Stimulated activated CD8-positive, alpha-beta memory T cell treated with anti-CD3 and anti-CD28 coated beads, Interleukin-15, amount 100 ng/mL, for 24 hours (primary cell): ENCODE measurements at places on chromosomes 7 and 10.

DNA sequence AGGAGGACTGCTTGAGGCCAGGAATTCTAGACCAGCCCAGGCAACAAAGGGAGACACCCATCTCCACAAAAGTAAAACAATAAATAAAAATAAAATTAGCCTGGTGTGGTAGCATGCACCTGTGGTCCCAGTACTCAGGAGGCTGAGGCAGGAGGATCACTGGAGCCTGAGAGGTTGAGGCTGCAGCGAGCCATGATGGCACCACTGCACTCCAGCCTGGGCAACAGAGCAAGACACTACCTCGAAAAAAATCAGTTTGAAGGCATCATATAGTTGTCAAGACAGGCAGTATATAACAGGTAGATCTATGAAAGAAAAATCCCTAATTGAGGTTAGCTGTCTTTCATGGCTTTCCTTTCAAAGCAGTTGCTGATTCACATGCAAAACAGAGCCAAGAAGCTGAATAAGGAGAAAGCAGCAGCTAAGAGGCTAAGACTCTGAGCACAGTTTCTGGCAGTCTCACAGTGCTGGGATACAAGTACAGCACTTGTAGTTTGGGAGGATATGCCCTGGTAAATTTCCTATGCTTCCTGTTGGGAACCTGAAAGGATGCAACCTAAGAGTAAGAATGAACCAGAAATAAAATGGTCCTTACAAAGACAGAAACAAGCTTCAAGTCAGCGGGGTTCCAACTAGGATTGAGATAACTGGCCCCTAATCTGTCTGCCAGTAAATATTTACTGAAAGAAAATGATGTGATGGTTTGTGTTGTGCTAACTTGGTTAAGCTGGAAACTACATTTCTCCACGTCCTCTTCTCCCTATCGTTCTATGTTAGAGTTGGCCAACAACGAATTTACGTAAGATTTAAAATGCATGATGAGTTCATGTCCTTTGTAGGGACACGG, 368.5 kb upstream of the HPS1 start:
- no peak for DNase-seq

DNA sequence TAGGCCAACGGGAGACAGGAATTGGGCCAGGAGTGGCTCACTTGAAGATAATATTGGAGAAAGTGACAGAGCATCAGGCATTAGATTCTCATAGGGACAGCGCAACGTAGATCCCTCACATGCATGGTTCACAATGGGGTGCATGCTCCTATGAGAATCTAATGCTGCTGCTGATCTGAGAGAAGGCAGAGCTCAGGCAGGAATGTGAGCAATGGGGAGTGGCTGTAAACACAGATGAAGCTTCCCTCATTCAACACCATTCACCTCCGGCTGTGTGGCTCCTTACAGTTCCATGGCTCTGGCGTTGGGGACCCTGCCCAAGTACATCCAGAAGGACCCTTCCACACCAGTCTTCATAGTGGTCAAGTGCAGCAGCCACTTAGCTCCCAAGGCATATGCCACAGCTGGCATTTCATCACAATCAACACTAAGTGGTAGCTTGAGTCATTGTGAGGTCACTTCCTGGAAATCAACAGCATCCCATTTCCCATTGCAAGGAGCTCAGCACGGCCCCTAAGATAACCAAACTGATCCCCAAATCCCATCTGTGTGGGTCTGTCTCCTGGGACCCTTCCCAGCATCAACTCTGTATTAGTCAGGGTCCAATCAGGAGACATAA, 174.5 kb downstream of the TPST1 start:
- no peak for DNase-seq

DNA sequence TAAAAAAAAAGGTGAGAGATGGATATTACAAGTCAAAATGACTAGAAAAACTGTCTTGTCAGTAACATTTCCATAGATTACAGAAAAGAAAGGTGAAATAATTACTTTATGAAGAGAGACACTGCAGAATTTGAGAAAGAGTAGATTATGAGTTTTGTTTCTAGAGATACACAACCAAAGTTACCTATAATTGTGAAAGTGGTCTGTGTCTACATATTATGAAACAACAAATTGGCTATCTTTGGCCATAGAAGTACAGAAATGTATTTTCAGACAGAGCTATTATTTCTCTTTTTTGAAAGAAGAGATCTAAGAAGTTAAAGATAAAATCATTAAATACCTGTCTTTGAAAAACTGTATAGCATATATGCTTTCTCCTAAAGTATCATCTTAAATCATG, 30.1 kb downstream of the KCND2 start:
- no peak for DNase-seq

- DNase-seq: no peak
Measured at GRCh38 chr10:114566064-114566463, 92.0 kb downstream of the ABLIM1 start.

GRCh38 chr7:15174485-15174884, 271.9 kb upstream of the DGKB start:
- no peak for DNase-seq
